Stimulated activated CD4-positive, alpha-beta T cell treated with anti-CD3 and anti-CD28 coated beads, Interleukin-2, amount 100 ng/mL, for 4 hours (primary cell): ENCODE measurements at places on chromosomes 2 and 18.

DNA sequence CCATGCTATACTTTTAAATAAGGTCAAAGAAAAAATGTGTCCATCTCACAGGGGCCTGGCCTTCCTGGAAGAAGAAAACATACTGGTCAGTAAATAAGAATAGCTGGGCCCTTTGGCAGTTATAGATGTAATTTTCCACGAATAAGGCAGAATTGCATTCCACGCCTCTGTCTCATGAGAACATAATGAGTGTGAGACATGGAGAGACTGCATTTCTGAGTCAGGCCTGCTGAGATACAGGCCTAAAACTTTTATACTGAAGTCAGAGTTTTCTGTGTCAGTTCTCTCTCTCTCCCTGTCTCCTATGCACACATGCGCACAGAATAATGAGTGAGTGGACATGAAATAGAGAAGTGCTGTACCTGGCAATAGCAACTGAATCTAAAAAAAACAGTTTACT lies 20.4 kb upstream of the IL1R1 start:
- no peak for DNase-seq

DNA sequence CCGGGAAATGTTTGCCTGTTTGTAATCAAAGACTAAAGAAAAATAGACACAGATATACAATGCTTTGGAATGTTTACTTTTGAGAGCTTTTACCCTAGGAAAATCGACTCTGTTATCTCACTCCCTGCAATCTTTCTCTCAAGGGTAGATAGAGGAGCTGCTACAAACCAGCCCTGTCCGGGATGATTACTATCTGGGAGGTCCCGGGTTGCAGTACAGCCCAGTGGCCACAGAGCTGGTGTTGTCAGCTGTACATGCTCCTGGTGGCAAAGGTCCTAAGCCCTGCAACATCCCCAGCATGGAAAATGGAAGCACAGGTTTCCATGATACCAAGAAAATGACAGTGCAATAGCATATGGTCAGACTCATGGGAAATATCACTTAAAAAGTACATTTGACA lies 570.5 kb upstream of the SOX11 start:
- no peak for DNase-seq

- DNase-seq: no peak
These were observed 343.8 kb upstream of the MYT1L start for GRCh38 chr2:2674831-2675230.

GRCh38 chr2:172172513-172173173 lies 69.9 kb upstream of the DLX2 start:
- peak; percentile 36 for DNase-seq

DNA sequence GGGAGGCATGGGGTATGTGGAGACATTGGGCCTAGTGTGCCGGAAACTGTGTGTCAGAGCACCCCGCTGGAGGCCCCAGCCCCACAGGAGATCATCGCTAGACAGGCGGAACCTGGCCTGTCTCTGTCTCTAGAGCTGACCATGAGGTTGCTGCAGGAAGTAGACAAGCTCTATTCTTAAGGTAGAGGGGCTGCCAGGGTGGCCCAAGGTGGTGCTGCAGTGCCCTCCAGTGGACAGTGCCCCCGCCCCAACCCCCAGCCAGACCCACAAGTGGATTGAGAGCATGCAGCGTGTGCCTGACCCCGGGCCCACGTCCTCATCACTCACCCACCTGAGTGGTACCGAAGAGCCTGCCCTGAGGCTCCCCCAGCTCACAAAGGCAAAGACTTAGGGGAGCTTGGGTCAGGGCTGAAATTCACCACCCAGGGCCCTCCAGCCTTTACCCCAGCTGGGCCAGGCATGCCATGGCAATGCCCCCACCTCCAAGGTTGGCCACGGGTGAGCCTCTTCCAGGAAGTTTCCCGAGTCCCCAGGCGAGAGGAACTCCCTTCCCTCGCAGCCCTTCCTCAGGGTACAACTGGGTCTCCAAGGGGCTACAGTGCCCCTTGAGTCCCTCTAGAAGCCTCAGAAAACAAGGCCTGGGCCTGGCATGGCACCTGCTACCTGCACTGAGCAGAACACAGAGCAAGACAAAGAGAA lies 155.0 kb downstream of the TTC32 start:
- no peak for DNase-seq

GRCh38 chr18:76573325-76574025 lies 78.4 kb upstream of the ZNF516 start:
- DNase-seq: no peak

GRCh38 chr18:46407486-46408166 lies 249.4 kb downstream of the LOXHD1 start:
- no peak for DNase-seq

DNA sequence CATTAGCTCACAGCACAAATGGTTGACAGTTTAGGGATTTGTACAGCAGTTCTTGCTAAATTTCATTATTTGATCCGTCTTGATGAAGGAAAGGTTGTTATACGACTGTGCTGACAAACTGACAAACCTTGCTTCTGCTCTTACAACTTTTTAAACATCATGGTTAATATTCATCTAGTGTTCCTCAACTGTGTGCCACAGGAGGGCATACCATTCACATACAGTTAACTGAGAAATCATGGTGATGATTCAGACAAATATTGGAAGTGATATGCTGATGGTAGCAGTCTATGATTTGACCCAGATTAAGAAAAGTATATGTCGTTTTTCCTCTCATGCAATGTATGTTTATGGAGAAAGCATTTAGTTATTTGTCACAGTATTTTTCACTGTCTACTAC lies 129.8 kb upstream of the FSIP2 start:
- DNase-seq: no peak

DNA sequence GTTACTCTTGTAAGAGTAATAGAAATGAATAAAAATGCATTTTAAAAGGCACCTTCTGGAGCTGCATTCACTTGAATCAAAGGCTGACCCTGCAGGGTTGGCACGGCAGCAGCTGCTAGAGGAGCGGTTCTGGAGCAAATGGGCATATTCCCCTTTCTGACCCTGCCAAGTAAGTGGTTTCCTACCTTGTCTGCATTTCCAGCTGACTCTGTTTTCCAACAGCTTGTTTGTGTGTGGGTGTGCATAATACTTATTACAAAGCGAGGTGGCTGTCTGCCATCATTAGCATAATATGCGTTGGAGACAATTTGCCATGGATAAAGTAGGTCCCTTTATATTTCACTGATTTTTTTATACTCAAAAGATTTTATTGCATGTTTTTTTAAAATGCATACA lies 21.3 kb upstream of the TTN start:
- no peak for DNase-seq

GRCh38 chr2:189570570-189571031 lies 10.0 kb downstream of the SLC40A1 start:
- no peak for DNase-seq

DNA sequence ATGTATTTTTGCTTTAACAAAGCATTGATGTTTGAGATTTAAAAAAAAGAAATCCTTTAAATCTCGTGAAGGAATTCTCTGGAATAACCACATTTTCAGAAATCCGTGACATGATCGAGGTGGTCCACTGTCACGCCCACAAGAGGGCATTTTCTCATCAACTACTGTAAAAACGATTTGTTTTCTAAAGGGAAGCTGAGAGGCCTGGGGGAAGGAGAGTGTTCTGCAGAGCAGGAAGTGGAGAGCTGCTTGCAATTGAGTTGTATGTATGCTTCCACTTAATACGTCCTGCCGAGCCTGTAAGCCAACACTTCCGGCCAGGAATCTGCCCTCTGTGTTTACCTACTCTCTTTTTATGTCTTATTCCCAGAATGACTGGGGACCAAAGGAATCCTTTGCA lies 19.4 kb downstream of the KLHL29 start:
- no peak for DNase-seq

DNA sequence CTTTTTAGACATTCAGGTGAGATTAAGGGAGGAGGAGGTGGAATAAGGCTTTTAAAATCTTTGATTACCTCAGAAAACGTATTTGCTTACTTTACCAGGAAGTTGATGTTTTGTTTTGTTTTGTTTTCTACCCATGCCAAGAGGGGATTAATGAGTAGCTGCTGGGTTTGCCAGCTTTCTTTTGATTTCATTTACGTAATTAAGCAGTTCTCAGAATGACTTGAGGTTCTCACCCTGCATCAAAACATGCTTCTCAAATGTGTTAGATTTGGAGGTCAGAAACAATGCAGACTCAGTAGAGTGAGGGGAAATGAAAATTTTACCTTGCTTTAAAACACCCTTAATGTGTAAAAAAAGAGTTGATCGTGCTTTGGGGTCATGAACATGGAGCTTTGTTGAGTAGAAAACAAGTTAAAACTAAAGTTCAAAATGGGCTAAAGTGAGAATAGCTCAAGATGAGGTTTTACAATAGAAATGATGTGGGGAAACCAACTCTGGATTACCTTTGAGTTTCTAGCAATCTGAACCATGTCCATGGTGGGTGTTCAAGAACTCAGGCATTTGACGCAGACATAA lies 217.1 kb upstream of the EPAS1 start:
- DNase-seq: no peak

DNA sequence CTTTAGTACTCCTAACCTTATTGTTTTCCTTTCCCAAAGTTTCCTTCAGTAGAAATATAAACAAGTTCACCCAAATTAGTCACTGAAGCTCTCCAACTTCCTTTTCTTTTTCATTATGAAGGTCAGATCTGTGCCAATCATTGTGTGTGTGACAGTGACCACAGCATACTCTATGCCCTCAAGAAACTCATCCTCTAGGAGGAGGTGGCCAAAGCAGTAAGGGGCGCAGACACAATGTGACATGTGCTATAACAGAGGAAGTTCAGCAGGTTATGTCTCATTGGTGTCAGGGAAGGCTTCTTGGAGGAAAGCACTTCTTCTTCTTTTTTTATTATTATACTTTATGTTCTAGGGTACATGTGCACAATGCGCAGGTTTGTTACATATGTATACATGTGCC lies 60.0 kb upstream of the PSME4 start:
- no peak for DNase-seq

DNA sequence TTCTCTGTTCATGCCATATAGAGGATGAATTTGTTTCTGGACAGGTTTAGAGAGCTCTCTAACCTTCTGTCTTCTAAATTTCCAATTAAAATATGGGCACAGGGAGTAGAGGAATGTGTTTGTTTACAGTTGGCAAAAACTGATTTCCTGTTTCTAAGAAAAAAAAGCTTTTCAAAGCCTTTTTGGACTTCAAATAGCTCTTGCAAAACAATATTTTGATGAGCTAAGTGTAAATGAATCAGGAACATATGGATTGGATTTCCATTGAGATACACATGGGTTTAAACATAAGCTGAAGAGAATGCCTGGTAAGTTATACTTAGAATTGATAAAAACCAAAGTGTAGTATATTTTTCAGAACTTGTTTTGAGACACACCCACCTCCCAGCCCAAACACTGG lies 677.5 kb downstream of the NYAP2 start:
- DNase-seq: no peak

GRCh38 chr18:24031916-24032315 lies 17.4 kb downstream of the TTC39C start:
- no peak for DNase-seq

DNA sequence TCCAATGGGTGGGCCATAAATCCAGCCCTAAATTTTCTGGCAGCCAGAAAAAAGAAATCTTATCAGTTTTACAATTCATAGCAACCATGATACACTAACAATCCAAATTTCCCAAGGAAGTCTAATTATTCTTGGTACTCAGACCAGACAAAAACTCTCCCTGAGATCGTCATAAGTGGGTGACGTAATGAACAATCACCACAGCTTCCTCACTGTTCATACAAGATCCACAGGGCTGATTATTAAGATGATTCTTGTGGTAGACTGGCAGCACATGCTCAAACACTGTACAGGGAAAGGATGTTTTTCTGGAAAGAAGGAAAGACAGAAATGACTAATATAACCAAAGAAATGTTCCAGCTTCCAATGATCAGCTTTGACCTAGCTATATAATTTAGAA lies 178.3 kb upstream of the CRIM1 start:
- DNase-seq: no peak

DNA sequence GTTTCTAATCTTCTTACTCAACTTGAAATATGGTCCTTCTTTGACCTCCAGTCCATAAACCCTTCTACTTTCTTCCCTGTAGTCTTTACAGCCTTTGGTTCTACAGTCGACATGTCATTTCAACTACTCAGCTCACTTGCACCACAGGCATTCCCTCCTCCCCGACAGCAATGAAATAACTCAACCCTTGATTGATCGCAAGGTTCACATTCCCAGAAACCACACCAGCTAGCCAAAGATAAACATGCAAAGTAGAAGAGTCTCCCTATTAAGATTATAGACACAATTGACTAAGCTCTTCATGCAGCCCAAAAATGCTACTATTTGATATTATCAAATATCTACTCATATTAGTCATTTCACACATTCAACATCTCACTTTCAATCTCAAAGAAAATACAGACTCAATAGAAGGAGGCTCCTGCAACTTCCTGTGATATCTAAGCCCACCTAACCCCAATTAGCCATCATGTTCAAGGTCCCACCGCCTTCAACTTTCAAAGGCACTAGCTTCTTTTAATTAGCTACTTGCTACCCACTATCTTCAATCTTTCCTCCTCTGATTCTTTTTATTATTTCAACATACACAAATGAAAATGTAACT lies 50.8 kb downstream of the RTTN start:
- DNase-seq: no peak

DNA sequence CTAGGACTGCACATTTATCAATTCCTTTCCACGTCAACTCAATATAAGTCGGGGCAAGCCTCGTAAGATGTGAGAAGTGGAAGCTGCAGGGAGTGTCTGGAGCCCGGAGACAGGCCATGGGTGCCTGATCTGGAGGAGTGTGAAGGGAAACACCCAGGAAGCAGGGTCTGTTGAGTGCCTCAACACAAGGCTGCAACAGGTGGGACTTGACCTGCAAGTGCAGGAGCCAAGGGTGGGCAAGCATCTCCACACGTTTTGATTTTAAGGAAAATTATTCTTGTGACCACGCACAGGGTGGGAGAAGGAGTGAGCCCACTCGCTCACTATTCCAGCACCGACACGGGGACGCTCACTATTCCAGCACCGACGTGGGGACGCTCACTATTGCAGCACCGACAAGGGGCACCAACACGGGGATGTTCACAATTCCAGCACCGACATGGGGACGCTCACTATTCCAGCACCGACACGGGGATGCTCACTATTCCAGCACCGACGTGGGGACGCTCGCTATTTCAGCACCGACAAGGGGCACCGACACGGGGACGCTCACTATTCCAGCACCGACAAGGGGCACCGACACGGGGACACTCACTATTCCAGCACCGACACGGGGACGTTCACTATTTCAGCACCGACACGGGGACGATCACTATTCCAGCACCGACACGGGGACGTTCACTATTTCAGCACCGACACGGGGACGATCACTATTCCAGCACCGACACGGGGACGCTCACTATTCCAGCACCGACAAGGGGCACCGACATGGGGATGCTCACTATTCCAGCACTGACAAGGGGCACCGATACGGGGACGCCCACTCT lies 197.3 kb downstream of the EIPR1 start:
- DNase-seq: no peak
